ENCODE measurements at places on chromosomes 4 and X.

GRCh38 chr4:140126261-140126660 is 27.7 kb downstream of the MAML3 start:
- no peak for DNase-seq

- DNase-seq, result no peak
Observed at GRCh38 chr4:5959211-5959982, 58.8 kb downstream of the C4orf50 start.

DNA sequence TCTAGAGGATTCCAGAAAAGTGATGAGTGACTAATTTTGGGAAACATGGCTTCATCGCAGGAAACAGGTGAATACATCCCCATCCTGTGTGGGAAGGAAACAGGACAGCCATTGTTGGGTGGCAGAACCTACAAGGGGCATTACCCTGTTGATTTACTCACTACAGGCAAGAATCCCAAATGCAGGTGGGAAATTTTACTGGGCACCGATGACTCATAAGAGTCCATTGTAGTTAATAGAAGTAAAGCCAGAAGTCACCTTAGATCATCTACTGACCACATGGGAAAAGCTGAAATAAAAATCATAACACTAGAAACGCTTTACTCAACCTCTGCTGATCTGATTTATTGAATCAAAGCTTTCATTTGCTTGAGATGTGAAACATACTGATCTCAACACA is 136.4 kb downstream of the TRIML1 start:
- no peak for DNase-seq

- peak; percentile 41 for DNase-seq
Observed at GRCh38 chrX:135974279-135974856, 580 bp upstream of the MMGT1 start.

DNA sequence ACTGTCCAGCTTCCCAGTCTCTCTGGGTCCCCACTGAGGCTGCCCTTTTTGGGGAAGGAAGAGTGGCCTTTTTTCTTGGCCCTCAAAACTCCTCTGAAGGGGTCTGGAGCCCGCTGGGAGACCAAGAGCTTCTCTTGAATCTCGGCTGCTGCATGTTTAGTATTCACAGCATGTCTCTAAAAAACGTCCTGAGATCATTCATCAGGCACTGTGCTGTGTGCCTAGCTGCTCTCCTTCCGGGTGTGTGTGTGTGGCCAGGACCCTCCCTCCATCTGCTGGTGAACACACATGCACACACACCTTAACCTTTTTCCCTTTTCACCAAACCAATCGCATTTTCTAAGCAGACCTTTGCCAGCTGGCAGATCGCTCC is 841 bp upstream of the FRMPD3 start:
- DNase-seq, result no peak

DNA sequence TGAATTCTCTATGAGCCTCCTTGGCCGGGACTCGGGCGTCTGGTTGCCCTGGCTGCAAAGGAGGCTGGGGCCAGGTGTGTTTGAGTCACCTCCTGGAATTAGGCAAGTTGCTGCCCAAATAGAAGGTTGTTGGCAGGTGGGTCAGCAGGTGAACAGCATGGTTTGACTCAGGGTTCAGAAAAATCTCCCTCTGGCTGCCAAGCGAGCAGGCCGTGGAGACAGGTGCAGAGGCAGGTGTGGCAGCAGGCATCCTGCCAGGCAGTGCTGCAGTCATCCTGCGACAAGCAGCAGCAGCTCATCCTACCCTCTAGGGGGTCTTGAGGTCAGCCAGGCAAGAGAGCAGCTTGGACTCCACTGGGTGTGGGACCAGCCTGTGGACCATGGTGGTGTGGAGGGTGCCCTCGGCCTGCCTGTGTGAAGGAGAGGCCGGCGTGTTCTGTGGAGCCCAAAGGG is 8.2 kb downstream of the MSANTD1 start:
- no peak for DNase-seq

GRCh38 chrX:49991758-49992157 is 69.4 kb downstream of the CLCN5 start:
- DNase-seq, result no peak

DNA sequence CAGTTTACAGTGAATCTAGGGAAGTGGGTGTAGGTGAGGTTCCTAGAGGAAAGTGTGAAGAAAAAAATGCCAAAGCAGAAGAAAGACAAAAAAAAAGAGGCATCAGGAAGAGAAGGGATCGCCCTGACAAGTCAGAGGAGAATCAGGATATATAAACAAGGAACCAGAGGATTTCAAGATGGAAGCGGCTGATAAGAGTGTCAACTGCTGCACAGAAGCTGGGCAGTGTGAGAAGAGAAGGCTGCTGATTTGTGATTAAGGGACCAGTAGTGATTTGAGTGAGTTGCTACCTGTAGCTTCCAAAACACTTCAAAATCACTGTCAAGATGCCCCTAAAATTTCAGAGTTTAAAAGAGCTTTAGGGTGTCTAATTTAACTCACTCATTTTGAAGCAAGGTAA is 258.2 kb downstream of the PPP3CA start:
- DNase-seq, result no peak

GRCh38 chrX:154012336-154012991 is 7.2 kb downstream of the IRAK1 start:
- DNase-seq, result no peak

- DNase-seq, result no peak
Observed at GRCh38 chrX:40757058-40757457, 21.7 kb upstream of the MED14 start.

GRCh38 chr4:184375027-184375426 is 99.3 kb downstream of the IRF2 start:
- DNase-seq, result no peak

GRCh38 chrX:46574774-46575381 is 1.3 kb downstream of the CHST7 start:
- peak; percentile 34 for DNase-seq

DNA sequence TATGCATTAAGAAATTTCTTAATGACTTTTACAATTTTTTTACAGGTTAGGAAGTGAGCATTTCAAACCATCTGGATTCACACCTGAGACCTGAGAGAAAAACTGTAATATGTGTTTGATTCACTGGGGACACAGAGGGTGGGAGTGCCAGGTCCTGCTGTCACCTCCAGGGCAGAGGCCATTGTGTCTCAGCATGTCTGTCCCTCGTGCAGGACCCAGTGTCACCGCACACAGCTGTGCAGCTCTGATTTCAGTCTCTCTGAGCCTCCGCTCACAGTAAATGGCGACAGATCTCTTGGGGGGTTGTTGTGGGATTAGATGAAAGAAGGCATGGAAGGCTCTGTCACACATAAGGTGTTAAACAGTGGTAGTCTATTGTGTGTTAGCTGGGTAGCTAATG is 23.0 kb upstream of the CLDN24 start:
- DNase-seq, result no peak

DNA sequence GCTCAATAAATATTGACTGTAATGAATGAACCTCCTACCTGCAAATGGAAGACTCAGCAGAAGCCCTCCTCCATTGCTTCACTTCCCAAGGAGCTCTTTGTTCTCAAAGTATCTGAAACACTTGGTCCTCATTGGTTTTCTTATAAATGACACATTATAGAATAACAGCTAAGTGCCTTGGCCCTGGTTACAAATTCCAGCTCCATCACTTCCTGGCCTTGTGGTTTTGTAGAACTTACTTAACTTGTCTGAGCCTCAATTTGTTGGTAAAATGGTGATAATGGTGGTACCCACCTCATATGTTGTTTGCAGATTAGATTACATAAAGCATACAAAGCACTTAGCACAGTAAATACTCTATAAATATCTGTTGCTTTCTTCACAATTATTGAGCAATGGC is 25.2 kb upstream of the SMIM20 start:
- no peak for DNase-seq

DNA sequence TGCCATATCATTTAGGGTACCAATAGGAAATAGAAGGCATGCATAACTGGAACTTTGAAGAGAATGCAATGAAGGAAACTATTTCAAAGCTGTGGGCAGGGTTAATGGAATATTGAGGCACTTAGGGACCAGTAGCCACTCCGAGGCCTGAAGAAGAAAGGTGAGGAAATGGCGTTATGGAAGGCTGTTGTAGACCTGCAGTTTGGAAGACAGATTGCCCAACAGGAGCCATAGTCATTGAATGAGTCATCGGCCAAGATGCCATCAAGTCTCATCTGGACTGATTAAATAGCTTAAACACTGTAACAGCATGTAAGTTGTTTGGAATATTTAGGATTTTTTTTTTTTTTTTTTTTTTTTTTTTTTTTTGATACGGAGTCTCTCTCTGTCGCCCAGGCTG is 11.6 kb downstream of the CXCL13 start:
- DNase-seq, result no peak

DNA sequence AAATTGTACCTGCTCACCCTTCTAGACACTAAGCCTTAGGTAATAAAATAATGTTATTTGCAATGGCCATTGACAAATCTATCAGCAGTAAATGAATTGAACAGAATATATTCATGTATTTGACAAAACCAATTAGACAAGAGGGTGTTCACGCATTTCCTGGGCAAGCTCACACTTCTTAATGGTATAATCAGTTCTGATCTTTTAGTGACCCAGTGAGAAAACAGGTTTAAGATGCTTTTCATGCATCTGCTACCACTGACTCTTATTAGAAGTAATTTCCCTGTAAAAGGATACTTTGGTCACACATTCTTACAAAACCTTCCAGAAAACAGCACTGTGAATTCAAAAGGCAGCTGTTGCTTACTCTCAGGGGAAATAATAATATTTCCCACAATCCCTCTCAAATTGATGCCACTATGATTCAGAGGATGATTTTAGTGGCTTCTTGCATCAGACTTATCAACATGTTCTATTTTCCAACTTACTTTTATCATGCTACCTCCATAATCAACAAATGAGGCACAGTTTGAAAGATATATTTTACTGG is 313.9 kb upstream of the NWD2 start:
- DNase-seq, result no peak

GRCh38 chr4:38266616-38267015 is 306.4 kb downstream of the PTTG2 start:
- no peak for DNase-seq

DNA sequence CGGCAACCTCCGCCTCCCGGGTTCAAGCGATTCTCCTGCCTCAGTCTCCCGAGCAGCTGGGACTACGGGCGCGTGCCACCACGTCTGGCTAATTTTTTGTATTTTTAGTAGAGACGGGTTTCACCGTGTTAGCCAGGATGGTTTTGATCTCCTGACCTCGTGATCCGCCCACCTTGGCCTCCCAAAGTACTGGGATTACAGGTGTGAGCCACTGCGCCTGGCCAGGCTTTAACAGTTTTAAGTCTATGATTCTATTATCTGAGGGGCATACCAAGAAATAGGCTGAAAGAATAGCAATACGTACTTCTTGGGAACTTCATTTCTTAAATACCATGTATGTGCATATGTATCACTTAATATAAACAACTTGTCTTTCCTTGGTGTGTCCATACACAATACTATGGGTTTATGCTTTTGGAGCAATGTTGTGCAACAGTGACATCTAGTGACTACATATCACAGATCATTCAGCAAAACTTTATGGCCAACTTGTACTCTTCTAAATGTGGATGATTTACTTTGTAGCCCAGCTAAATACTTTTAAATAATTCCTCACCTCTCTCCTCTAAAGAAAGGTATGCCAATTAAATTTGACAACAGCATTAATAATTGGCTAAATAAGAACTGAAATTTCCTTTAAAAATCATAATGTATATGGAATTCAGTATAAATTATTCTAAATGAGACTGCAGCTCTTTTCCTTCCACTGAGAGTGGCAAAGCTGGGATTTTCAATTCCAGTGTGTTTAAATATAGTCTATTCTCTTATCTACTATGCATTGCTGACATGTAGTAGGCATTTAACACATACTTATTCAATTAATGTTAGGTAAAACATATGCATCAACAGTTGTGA is 10.4 kb downstream of the SLC9B1 start:
- DNase-seq, result no peak

- DNase-seq, result no peak
Observed at GRCh38 chrX:132819711-132820264, 138.6 kb downstream of the HS6ST2 start.

GRCh38 chrX:112662559-112663427 is 16.9 kb downstream of the LHFPL1 start:
- DNase-seq, result no peak

Data from stimulated activated CD8-positive, alpha-beta memory T cell treated with anti-CD3 and anti-CD28 coated beads, Interleukin-7, amount 100 ng/mL, for 4 hours (primary cell).